ENCODE measurements at places on chromosomes 13 and 19.

DNA sequence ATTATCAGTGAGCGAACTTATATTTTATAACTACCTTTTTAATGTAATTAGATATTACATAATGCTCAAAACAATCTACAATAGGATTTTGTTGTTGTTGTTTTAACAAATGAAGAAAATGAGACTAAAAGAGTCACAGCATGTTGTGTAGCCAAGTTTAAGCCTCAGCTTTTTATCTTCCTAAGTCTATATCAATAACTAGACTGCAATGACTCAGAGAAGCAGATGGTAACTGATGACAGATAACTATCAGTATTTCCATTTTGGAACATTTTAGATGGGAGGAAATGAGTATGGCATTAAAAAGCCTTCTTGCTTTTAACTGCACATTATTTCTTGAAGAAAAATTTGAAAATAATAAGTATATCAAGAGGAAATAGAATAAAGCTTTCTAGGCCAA, 825.2 kb downstream of the SLITRK1 start:
- no peak for DNase-seq

DNA sequence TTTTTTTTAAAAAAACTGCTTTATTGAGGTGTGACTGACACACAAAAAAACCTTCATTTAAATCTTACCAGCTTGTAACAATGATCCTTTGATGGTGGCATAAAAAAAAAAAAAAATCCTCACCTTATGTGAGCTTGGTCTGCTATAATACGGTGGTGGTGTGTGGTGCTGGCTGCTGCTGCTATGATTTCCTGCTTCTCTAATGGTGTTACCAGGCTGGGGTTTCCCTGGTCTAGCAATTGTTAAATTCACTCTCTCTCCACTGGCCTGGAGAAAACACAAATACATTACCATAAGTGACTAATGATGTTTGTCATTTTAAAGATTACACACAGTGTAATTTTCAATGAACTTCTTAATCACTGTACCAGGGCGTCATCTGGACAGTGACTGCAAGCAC, 60.6 kb downstream of the LNX2 start:
- DNase-seq: no peak

GRCh38 chr13:94641409-94641941, 39.8 kb downstream of the GPR180 start:
- DNase-seq: no peak

GRCh38 chr13:37918116-37918714, 48.6 kb upstream of the TRPC4 start:
- no peak for DNase-seq

GRCh38 chr19:53988981-53989380, 2.5 kb upstream of the CACNG6 start:
- DNase-seq: no peak

GRCh38 chr19:35140207-35140961, 1.8 kb downstream of the FXYD1 start:
- no peak for DNase-seq

DNA sequence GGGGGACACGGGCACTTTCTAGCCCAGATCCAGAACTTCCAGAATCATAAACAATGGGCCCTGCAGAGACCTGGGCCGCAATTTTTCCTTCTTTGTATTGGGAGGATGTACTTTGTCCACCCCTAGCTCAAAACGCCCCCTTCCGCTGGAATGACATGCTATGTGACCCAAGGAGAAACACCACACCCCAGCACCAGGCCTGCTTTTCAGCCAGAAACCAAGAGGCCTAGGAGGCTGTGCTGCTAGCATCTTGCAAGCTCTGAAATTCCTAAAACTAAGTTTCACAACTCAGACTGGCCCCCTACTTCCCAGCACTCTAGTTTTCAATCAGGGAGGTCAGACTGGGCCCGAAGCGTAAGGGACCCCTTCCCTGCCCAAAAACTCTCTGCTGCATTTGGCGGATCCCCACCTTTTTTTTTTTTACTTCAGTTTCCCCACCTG, 538 bp downstream of the LSM4 start:
- peak; percentile 40 for DNase-seq

Data from T47D (cell line).